ENCODE measurements at places on chromosomes 3 and 15.

DNA sequence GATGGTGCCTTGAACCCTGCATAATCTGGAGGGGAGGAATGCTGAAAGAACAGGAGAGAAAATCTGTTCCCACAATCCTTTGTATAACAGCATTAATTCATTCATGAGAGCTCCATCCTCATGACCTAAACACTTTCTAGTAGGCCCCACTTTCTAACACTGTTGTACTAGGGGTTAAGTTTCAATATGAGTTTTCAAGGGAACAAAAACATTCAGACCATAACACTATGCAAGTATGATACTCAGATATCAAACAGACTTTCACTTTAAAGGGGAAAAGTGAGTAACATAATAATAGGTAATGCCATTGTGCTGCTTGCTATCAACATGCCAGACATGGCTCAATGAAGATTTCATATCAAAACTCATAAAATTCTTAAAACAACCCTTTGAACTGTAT lies 32.4 kb upstream of the PLSCR2 start:
- no peak for DNase-seq

DNA sequence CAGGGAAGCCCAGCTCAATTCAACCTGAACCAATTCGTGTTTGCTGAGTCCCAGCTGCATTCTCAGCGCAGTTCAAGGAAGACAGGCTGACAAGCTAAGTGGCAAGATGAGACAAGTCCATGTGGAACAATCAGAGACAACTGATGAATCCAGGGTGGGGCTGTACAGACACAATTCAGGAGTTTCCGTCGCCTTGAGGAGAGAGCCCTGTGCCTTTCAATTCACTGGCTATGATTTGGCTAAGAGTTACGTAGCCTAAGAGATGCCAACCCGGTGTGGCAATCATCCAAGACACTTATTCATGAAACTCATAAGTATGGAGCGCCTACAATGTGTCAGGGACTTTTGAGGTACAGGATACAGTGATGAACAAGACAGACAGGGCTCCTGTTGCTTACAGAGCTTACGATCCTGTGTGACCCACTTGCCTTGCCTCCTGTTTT lies 15.5 kb upstream of the ZBED2 start:
- DNase-seq = no peak

GRCh38 chr15:56598991-56599390 lies 134.1 kb upstream of the MNS1 start:
- DNase-seq = no peak

DNA sequence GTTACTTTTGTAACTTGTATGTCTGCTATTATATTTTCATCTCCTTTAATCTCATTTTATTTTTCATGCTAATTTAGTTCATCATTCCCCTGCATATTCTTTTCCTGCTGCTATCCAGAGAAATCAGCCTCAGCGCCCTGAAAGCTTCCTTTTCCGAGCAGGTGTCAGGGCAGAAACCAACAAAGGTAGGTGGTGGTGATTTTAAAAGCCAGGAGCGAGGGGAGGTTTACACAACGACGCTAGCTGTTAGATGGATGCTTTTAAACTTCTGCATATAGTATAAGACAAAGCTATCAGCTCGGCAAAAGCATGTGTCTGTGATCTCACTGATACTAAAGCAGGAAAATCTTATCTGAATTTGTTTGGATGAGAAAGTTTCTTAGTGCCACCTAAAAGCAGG lies 75.0 kb downstream of the LRCH3 start:
- DNase-seq = no peak

- DNase-seq = no peak
These were observed 88.8 kb upstream of the TBL1XR1 start for GRCh38 chr3:177286034-177286433.

DNA sequence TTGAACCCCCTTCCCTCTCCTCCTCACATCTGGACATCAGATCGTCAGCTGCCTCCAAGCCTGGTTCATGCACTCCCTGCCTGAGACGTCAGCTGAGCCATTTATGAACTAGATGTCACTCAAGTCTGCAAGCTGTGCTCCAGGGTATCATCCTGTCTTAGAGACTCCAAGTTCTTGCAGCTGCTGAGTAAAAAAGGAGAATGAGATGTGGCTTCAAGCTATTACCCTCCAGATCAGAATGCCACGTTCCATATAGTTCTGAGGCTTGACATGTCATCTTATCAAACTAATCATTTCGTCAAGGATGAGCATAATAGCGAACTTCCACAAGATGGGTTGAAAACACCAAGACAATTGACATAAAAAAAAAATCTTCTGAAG lies 766.3 kb downstream of the TBL1XR1 start:
- DNase-seq = no peak

DNA sequence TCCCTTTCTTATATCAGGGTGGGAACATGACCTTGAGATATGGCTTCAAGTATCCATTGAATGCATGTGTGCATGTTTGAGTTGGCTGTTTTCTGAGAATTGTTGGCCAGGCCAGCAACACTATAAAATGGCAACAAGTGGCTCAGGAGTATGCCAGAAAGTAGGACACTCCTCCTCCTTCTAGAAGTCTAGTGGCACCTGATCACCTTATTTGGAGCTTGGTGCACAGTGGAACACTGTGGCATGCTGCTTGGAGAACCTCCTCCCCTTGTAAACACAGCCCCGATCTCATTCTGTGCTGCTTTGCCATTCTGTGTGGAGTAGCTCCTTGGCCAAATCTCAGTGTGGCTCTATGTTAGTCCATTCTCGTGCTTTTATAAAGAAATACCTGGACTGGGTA lies 114.8 kb upstream of the NDN start:
- no peak for DNase-seq

DNA sequence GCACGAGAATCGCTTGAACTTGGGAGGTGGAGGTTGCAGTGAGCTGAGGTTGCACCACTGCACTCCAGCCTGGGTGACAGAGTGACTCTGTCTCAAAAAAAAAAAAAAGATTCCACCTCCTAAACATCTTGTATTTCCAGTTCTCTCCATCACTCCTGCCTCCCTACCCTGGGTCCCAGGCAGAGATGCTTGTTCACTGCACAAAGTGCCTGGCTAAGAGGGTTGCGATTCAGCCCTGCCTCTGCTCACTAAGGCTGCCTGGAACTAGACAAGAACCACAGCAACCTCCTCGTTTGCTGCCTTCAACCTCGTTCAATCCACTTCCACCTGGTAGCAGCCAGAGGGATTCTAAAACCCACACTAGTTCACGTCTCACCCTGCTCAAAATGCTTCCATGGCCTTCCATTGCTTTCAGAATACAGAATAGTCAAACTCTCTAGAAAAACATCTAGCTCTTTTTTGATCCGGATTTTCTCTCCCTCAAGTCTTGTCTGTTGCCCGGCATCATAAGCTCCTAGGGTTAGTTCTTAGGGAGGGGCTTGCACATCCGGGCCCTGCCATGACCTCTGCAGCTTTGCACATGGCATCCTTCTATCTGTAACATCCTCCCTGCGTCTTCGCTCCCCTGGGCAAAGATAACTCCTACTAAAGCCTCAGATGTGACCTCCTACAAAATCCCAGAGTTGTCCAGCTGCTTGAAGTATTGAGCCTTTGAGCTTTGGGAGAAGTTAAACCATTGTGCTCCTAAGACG lies 1.0 kb upstream of the MCM2 start:
- no peak for DNase-seq

DNA sequence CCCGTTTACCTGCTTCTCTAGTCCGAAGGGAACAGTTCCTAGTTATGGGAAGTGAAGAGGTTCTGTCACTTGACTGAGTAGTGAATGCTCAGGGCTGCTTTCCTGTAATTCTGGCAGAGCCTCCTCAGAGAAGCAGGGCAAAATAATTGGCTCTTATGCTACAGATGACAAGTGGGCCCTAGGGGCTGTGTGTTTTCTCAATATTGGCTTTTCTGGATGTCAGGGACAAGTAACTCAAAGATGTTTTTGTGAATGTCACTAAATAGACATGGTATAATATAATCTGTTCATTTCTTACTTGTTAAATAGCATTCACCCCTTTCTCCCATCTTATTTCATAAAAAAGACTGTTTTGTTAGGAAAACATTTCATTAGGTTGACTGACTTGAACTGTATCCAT lies 40.1 kb downstream of the SGO1 start:
- no peak for DNase-seq

- DNase-seq = no peak
These were observed 21.4 kb upstream of the PPARG start for GRCh38 chr3:12267376-12268030.

GRCh38 chr3:104717828-104718196 lies 648.9 kb upstream of the ALCAM start:
- DNase-seq = no peak

- no peak for DNase-seq
These were observed 14.0 kb upstream of the GPR156 start for GRCh38 chr3:120298996-120299395.

GRCh38 chr3:112132975-112133448 lies at the start of gene GCSAM:
GCSAM (minus strand) TSS chr3:112133248; CDS start chr3:112133120, 128 bp downstream.
- peak; percentile 51 for DNase-seq

- no peak for DNase-seq
These were observed 2.7 kb upstream of the CSTA start for GRCh38 chr3:122322095-122323075.

- DNase-seq = no peak
These were observed 210.5 kb upstream of the SLC2A2 start for GRCh38 chr3:171237009-171237385.

DNA sequence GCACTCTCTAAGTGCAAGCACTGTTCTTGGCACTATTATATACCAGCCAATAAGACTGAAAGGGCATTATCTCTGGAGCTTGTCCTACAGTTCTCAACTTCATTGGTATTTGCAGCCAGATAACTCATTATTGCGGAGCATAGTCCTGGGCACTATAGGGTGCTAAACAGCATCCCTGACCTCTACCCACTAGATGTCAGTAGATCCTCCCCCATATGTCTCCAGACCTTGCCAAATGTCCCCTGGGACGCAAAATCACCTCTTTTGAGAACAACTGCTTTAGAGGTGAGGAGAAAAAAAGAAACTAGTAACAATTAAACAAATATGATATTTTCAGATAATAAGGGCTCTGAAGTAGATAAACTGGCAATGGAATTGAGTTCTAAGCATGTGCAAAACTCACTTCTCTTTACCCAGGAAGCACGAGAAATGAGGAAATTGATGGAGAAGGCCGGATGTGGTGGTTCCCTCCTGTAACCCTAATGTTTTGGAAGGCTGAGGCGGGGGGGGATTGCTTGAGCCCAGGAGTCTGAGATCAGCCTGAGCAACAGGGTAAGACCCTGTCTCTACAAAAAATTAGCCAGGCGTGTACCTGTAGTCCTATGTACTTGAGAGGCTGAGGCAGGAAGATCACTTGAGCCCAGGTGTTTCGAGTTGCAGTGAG lies 61.4 kb downstream of the FRMD4B start:
- no peak for DNase-seq

- no peak for DNase-seq
These were observed 2.7 kb downstream of the MYO5C start for GRCh38 chr15:52292780-52293392.

DNA sequence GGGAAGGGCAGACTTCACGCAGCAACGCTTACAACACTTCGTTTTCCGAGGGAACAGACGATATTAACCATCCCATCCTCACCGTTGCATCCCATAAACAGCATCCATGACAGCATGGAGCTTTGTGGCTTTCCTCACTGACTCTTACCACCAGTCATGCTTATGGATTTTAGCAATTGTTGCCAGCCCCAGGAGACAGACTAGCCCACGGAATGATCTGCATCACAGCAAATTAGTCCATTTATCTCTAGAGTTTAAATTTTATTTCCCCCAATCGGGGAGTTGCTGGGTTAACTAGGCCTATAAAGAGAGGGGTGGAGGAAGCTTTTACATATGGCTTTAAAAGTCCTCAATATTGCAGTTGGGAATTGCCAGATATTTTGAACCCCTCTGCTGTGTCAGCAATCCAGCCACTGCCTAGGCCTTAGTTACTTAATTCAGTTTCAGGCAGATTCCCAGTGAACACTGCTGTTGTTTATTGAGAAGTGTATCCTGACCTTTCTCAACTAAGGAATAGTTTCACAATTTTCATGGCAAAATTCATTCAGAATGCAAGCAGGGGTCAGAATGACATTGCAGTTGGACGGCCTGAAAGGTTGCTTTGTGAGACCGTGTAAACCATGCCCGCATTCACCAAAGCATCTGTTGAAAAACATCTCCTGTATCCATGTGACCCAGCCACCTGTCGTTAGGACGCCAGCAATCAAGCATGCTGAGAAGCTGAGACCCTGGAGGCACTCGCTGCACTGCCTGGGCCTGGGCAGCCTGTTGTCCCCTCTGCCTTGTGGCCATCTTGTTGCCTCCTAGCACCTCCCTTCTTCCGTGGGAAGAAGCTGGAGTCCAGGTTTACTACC lies 397.4 kb upstream of the TPM1 start:
- no peak for DNase-seq

DNA sequence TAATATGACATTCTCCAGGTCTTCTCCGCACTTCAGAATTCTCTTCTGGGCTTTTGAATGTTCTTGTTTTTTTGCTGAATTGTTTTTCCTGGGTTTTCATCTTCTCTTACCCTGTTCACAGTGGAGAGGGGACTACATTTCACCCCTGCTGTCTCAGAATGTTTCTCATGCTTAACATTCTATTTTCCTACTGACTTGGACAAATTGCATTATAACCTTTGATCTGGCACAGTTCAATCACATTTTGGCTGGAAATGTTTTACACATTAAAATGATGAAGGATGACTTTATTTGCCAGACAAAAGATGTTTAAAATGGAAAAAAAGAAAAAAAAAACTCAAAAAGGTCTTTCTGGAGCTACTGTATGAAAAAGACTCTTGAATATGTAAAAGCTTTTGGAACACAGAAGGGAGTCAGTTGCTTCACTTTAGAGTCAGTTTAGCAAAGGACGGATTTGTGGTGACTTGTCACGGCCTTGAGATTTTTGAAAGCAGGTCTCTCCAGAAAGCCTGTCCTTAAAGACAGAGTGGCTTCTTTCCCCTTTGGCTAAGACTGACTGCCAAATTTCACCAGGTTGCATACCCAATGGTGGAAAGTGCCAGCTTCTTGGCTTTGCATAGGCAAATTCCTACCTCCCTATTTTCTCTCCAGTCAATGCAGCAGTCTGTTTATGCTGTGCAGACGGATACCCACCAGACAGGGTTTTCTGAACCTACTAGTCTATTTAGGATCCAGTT lies 401.0 kb upstream of the TBL1XR1 start:
- DNase-seq = peak; percentile 65

GRCh38 chr15:93983526-93983925 lies 247.8 kb upstream of the MCTP2 start:
- DNase-seq = no peak

- DNase-seq = no peak
These were observed 24.4 kb downstream of the POLR2M start for GRCh38 chr15:57730876-57731275.

DNA sequence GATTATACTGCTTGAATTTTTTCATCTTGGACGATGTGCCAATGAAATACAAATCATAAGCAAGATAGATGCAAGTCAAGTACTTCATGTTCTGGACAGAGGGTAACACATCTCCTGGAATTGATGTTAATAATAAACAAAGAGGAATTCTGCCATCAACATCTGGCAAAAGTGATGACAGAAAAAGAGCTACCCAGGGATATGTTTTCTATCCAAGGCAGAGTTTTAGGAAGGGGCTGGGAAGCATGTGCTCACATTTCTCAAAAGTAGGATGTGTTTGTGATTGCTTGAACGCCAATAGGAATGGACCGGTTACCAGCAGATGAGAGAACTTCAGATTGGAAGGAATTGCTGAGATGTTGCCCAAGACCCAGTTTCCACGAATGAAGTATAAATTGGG lies 242.6 kb upstream of the AGTR1 start:
- DNase-seq = no peak

- no peak for DNase-seq
These were observed 31.8 kb upstream of the CTSH start for GRCh38 chr15:78976691-78977090.

Data from breast epithelium (tissue), 4 donors.